ENCODE measurements at places on chromosomes 5 and 9.

GRCh38 chr9:11471321-11471720, 858.5 kb upstream of the PTPRD start:
- no peak for DNase-seq

- no peak for DNase-seq
Measured at GRCh38 chr9:127816362-127816725, 13.7 kb downstream of the FPGS start.

GRCh38 chr9:14746626-14747025, 24.1 kb upstream of the CER1 start:
- DNase-seq: no peak

GRCh38 chr9:137244486-137245449, 3.7 kb downstream of the TUBB4B start:
- no peak for DNase-seq

DNA sequence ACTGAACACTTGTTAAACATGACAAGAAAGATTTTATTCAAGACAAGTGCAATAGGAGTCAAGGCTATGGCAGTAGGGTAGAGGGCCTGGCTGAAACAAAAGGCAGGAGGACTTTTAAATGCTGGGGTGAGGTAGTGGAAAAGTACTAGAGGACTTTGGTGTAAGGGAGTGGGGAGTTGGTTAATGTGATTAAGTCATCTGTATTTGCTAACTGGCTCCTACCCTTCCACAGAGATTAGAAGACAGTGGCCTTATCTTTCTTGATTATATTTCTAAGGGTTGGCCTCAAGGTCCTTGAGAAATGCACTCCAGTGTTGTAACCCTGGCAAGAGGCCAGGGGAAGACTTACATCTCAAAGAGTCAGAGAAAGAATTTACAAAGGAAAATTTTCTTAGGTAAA, 160.2 kb upstream of the FTMT start:
- DNase-seq: no peak

DNA sequence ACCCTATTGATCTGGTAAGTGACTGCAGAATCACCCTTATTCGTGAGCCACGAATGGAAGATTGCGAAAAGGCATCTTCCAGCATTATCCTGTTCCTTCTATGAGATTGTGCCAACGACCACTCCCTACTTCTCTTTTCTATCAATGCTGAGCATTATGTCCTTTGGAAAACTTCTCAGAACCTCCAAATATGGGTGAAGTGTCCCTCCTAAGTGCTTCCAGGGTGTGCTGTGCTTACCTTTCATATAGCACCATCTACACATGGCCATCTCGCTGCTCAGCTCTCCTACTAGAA, 14.7 kb upstream of the LCP2 start:
- no peak for DNase-seq

DNA sequence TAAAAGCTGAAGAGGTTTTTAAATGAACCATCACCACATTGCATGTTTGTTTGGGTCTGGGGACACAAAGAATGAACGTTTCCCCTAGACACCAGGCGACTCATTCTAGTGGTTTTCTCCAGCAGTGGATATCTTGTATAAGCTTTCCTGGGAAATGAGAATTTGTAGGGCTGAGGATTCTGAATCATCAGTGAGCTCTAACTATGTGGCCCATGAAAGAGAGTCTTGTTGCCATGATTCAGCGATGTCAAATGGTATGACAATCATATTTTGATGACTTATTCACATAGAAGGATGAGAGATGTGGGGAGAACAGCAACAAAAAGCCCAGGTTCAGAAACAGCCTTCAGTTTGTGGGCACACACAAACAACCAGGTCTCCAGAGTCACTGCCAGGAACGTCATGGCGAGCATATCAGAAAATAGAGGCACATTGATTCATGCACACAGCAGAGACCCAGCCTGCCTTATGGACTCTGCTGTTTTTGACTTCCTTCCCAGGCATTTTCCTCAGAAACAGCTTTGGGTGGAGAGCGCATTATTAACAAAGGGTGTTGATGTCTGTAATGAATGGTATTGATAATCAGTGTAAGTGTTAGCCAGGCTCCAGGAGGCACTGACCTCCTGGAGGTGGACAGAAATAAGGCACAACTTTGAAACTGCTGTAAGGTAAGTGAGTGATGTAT, 13.3 kb downstream of the ZNF474 start:
- no peak for DNase-seq

DNA sequence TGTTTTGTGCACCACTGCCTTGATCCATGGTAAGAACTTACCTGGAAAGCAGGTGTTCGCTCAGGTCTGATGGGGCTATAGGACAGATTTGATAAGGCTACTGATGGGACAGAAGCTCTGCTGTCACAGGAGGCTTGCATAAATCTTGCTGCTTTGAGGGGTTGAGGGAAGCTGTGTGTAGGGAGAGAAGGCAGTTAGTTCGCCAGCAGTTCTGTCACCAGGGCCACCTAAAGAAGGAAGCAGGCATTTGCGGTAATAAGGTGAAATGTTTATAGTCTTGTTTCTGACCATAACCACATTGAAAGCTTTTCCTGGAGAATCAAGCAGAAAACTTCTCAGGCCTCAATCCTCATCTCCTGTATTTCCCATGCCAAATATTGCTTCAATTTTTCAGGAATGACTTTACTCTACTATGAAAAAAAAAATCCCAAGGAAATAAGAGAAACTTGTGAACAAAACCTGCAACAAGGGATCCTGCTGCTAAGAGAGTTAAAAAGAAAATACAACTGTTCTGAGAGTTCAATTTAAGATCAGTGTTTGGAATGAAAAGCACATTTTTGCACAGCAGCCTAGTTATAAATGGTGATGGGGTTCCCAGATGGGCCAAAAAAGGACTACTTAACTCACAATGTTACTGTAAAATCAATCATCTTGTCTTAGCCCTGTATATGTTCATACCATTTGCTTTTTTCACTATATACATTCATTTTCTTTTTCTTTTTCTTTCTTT, 122.0 kb upstream of the RANBP3L start:
- no peak for DNase-seq

DNA sequence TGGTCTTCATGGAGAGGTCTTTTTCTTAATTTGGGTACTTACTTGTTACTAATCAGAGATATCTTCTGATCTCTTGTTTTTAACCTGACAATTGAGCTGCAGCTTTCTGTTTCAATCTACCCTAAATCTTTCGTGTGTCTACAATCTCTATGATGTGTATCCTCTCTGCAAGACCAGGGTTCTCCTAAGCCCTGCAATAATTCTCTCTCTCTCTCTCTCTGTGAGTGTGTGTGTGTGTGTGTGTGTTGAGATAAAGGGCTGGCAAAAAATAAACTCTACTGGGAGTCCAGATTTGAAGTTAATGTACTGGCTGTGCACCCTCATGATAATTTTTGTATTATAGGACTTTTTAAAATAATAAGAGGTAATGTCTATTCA, 57.8 kb upstream of the FBXL7 start:
- no peak for DNase-seq

DNA sequence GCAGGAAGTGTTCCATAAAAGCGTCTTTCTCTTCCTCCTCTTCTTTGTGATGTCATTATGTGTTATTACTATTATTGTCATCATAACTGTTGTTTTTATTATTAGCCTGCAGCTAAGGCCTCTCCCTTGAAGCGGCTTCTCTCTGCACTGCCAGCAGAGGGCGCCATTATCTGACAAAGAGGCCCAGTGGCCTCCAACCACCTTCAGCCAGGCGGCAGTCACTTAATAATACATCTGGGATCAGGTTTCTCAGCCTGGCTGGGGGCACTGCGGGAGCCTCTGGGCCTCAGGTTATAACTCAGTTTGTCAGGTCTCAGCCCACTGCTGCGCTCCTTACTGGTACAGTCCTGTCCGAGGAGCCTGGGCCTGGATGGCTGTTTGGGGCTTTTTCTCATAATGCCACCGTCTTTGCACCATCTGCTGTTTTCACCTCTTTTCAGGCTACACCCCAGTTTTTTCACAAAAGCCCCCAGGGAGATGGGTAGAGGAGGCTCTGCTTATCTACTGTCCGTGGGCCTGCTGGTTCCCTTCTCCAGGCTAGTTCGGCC, 281.9 kb downstream of the NSG2 start:
- no peak for DNase-seq
